ENCODE measurements at places on chromosomes 2 and 18. TPM values are rescaled to one million over a fixed set of nuclear protein-coding genes. Genes with fewer than 3 reads are reported as not detected.

DNA sequence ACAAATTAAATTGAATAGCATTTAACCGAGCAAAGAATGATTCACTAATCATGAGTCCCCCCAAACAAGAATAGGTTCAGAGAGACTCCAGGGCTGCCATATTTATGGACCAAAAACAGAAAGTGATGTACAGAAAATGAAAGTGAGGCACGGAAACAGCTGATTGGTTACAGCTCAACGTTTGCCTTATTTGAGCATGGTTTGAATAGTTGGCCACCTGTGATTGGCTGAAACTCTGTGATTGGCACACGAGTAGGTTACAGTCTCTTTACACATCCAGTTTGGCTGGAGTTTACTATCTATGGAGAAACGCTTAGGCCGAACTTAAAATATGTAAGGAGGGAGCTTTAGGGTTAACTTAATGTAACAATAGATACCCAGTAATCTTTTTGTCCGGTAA, 27.0 kb upstream of the DPYSL5 start:
- no peak for DNase-seq

- DNase-seq: no peak
Observed at GRCh38 chr2:72936660-72937355, 19.5 kb downstream of the EMX1 start.

- no peak for DNase-seq
Observed at GRCh38 chr18:30658306-30658705, 384.2 kb downstream of the DSC3 start.

- DNase-seq: no peak
Observed at GRCh38 chr2:235527806-235528469, 34.1 kb downstream of the AGAP1 start.

- peak; percentile 57 for DNase-seq
Observed at GRCh38 chr2:238423561-238424312, 3.0 kb upstream of the ASB1 start.

GRCh38 chr2:203799908-203800307, 67.7 kb upstream of the CTLA4 start:
- no peak for DNase-seq

- peak; percentile 7 for DNase-seq
Observed at GRCh38 chr2:94874277-94874997, 3.2 kb downstream of the TEKT4 start.

- peak; percentile 87 for DNase-seq
Observed at GRCh38 chr2:239267288-239267951, 133.4 kb downstream of the HDAC4 start.

DNA sequence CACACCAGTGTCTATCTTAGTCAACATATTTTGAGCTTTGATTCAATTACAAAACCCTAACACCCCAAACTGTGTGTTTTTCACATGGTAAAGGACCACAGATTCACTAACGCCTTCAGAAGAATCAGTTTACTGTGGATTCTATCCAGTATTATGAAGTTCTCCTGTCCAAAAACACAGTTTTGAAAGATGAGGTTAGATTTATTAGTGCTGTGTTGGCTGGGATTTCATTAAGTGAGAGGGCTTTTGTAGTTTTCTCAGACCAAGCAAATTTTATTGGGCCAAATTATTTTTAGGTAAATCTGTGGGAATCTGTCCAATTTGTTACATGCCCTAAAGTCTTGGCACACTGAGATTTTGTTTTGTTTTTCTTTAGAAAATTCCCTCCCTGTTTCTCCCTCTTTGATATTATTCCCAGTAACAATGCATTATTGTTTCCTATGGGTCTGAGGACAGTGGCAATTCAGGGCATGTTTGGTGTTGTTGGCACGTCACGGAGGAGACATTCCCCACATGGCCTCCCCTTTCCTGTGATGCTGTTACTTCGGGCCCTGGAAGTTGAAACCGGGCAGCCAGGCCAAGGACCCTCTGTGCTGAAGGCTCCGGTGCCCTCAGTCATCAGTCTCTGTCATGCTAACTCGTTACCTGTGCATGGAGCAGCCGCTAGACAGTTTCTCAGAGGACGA, 87.5 kb upstream of the ALKAL2 start:
- no peak for DNase-seq

- DNase-seq: no peak
Observed at GRCh38 chr2:232456296-232457120, 555 bp downstream of the ALPI start.

DNA sequence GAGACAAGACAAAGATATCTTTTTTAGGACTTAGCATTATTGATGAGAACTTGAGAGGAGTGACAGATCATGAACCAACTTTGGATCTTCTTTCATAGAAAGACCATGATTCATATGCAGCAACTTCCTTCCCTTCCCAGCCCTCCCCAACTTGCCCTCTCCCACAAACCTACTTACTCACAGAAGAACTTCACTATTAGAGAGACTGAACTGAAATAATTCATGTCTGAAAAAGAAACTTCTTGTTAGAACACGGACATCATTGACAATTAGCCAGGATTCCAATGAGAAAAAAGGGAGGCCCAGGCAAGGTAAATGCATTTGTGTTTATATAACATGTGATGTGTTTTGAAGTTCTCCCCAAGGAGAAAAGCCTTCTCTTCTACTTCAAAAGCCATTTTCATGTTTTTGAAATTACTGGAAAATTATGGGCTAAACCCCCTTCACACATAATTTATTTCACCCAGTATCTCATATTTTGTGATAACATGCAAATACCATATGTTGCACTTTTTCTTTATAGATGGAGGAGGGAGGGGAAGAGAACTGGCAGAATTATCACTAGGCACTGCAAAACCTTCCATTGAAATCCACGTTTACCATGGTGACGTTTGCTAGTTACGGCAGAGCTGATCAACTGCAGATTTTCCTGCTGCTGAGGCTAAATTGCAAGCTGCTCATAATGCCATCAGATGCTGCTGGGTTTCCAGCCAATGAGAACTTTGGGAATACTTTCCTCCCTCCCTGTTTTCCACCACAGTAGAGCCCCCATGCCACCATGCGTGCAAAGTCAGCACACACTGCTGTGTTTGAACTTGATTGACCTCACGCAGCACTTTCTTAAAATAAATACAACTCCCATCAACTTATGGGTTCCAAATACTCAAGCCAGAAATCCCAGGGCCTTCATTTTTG, 294.7 kb downstream of the MEIS1 start:
- DNase-seq: peak; percentile 13

GRCh38 chr2:37343537-37344434, 644 bp upstream of the QPCT start:
- DNase-seq: peak; percentile 35

GRCh38 chr2:37192551-37192950, 3.7 kb upstream of the CEBPZOS start:
- no peak for DNase-seq

- DNase-seq: no peak
Observed at GRCh38 chr2:43174368-43174916, 52.0 kb downstream of the ZFP36L2 start.

DNA sequence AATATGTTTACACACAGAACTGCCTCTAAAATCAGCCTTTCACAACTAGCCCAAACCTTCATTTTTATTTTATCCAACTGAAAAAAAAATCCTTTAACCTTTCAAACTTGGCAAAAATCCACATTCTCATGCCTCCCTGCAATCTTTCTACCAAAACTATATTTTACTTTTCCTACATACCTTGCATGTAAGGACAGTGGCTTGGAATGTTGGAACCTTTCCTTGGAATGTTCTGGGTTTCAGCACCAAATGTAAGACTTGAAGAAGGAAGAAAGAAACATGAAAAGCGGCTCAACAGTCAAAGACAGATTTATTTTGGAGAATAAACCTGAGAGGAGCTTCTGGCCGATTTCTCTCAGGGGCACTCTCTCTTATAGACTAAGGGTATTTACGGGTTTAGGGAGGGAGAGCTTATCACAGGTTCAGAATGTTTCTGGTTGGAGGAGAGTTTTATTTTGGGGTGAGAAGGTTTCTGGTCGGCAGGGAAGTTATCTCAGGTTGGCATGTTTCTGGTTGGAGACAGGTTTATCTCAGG, 79.7 kb downstream of the RRM2 start:
- DNase-seq: no peak

DNA sequence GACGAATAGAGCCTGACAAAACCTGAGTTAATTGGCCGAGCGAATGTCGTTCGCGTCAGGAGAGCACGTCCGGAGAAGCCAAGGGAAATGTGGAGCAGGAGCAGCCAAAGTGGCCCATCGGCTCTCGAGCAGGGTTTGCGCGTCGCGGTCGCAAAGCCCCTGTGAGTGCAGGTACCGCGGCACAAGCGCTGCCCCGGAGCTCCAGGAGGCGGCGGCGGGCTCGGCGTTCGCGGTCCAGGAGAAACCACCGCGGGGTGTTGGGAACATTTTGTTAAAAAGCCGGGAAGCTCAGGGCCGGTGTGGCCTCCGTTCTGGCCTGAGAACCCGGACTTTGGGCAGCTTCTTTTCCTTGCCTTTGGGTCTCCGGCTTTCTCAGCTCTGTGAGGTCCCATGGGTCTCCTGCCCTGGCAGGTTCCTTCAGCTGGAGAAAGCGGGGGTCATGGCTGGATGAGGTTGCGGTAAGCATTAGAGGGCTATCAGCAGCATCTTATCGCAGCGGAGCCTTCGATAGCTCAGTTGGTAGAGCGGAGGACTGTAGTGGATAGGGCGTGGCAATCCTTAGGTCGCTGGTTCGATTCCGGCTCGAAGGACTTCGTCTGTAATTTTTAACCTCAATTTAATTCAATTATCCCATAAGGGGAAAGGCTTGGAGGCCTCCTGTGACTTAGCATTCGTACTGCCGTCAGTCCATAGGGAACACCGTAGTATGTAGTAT, 1.0 kb upstream of the AGBL5 start:
- DNase-seq: peak; percentile 95

GRCh38 chr2:129318581-129319421, 660.7 kb upstream of the RAB6C start:
- no peak for DNase-seq

DNA sequence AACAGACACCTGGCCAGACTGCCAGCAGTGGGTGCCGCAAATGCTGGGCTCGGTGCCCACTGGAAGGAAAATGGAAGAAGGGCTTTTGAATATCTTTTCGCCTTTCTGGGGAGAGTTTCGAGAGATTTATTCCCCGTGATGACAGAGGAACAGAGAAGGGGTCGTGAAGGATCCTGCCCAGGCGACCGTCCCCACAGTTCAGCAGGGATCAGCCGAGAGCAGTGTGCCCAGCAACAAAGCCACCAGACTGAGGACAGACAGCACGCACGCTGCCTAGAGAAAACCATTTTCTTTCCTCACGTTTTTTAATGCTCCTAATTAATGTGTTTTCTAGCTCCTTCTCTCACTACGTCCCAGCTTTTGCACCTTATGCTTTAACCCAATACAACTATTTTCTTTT, 47.7 kb downstream of the XRCC5 start:
- DNase-seq: no peak

Gene ABCG5
- not detected for total RNA-seq

Gene ALLC
- total RNA-seq: not detected

Gene LHCGR
- total RNA-seq: not detected

Gene SLC4A3
- total RNA-seq: 2.9 TPM

Gene NDUFS1
- 134 TPM for total RNA-seq

Gene QPCT
- total RNA-seq: 0.13 TPM

Gene C2orf15
- total RNA-seq: not detected
